Stimulated activated CD4-positive, alpha-beta T cell treated with anti-CD3 and anti-CD28 coated beads, Interleukin-1b, Interleukin-23, amount 100 ng/mL, for 48 hours (primary cell): ENCODE measurements at places on chromosomes 13 and 19.

GRCh38 chr19:3459089-3459881 is 21.0 kb downstream of the SMIM24 start:
- no peak for DNase-seq

DNA sequence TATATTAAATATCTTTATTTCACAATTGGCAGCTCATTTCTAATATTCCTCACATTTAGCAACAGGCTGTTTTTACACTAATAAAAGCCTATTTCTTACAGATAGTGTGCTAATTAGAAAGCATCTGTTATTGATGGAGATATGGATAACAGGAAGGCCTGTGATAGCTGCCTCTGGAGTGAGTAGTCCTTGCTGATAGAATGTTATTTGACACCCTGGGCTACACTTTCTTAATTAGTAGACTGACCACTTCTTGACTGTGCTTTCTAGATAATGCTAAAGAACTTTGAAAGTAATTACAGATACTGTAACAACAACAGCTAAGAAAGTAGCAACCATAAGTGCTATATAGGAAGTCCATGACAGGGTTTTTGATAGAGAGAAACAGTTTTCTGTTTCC is 554.3 kb downstream of the DIAPH3 start:
- no peak for DNase-seq

GRCh38 chr19:29323440-29324290 is 110.7 kb upstream of the UQCRFS1 start:
- DNase-seq, result no peak

DNA sequence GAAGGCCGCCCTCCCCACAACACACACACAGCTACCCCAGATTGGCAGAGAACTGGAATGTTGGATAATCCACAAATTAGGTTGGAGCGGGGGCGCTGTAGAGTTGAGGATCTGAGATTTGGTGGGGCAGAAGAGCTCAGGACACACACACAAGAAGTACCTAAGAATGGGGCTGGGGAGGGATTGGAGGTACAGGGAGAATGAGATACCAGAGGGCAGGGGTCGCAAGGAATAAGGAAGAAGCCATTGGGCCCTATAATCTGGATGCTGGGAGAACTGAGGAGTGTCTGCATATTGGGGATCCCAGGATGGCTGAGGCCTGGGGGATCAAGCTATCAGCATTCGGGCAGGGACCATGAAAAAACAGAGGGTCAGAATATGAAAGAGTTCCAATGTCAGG is 11.5 kb downstream of the SYT3 start:
- DNase-seq, result no peak

DNA sequence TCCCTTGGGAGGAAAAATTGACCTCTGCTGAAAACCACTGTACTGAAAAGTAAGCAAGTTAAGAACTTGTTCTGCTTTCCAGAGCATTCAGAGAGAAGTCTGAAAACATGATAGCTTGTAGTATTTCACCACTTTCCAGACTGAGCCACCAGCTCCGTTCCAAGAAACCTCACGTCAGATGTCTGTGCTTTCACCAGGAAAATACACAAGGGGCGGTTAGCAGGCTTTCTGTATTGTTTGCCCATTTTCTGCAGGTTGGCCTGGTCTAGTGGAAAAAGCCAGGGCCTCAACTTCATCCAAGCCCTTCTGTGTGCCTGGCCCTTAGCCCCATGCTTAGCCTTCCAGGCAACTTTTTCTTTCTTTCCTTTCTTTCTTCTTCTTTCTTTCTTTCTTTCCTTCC is 36.4 kb downstream of the RXFP2 start:
- no peak for DNase-seq

DNA sequence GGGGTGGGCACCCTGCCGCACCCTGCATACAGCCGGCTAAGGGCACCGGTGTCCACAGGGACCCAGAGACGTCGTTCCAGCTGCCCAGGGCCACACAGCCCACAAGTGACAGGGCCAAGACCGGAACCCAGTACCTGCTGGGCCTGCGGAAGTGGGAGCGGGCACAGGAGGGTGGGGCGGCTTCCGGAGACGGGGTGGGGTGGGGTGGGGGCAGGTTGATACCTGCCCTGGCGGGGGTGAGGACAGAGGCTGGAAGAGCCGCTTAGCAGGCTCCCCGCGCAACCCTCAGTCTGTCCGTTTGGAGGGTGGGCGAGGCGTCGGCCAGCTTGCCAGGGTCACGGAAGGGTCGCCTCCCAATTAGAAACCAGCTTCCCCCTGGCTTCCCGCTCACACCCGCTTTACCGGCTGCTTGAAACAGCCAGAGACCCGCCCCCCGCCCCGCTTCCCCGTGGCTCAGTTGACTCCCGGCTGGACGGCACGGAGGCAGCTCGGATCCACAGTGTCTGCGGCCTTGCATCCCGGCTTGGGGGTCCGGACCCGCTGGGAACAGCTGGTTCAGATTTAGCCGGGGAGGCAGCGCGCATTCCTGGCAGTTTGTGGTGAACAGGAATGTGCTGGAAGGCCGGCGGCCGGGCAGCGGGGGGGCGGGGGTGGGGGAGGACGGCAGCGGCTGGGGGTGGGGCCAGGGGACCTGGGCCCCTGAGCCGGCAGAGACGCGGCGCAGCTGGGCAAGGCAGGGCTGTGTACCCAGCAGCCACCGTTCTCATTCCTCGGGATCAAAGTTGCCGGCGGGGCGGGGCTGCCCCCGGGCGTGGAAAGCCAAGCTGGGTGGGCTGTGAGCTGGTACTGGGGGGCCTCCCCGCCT is 1.9 kb downstream of the CNN2 start:
- peak; percentile 49 for DNase-seq

DNA sequence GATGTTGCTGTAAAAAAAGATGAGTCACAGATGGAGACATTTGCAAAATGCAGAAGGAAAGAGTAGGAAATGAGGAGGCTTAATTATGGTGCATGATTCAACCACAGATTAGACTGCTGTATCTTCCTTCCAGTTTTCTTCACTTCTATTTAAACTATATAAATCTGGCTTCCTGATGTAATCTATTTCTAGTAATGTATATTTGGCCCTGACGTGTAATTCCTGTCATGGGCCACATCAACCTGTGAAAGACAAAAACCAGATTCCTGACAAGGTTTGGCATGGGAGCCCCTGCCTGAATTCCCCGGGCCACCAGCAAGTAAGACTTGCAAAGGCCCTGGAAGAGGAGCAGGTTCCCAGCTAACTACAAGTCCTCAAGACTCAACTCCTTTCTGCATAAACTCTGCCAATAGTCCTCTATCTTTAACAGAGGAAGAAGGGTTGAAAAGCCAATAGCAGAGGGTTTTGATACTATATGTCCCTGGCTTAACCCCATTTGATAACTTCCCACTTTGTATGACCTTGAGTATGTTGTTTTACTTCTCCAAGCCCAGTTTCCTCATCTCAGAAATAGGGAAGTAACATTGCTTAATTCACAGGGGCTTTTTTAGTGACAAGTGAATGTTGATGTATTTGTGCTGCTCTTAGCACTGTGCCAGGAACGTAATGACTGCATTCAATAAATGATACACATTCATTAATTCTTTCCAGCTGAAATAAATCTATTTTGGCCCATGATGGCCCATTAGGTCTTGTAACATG is 172.7 kb downstream of the SPRY2 start:
- no peak for DNase-seq

- DNase-seq, result no peak
These were observed 20.6 kb upstream of the CABP5 start for GRCh38 chr19:48064509-48064908.

- DNase-seq, result no peak
These were observed 5.0 kb downstream of the RDH8 start for GRCh38 chr19:10018263-10018662.

DNA sequence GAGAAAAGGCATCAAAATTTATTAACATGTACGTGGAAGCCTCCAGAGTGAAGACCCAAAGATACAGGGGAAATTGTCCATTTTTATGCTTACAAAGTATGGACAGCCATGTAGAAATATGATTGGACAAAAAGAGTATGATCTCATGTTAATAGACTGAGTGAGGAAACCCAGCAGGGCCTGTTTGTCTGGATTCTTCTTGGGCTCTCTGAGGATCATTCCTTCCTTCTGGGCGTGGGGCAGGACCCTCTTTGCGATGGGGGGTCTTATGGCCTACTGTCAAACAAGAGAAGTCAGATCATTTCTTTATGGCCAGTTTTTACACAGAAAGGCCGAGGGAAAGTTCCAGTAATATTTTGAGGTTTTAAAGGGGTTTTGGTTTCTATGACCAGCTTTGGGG is 110.8 kb downstream of the ESD start:
- DNase-seq, result no peak

DNA sequence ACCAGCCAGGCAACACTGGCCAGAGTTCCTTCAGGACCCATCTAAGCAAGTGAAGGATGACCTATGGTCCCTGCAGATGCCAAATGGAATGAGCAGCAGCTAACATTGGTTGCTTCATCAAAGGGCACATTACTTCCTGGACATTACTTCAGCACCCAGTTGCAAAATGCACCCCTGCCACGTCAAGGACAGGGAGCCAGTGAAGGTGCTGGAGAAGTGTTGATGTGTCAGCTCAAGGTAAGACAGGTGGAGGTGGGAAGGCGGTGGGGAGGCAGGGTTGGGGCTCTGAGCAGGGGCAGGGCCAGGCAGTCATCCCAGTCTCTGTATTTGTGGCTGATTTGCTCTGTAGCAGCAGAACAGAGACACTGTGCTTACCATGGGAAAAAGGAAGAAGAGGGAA is 14.6 kb downstream of the CSNK1A1L start:
- DNase-seq, result no peak

- no peak for DNase-seq
These were observed 60.2 kb upstream of the KL start for GRCh38 chr13:32955881-32956594.

DNA sequence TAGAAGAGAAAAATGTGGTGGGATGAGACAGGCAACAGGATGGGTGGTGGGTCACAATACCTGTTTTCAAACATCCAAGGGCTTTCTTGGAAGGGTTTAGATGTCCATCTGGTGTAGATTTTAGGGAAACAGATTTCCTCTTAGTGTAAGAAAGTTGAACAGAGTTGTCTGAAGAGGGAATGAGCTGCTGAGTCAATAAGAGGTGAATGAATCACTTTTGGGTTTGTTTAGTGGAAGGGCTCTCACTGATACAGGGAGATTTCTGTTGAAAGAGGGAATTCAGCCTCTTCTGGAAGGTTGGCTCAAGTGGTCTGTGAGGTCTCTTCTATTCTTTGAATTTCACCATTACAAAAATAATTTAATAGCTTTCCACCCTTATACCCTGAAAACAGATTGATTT is 54.6 kb downstream of the LACC1 start:
- no peak for DNase-seq

DNA sequence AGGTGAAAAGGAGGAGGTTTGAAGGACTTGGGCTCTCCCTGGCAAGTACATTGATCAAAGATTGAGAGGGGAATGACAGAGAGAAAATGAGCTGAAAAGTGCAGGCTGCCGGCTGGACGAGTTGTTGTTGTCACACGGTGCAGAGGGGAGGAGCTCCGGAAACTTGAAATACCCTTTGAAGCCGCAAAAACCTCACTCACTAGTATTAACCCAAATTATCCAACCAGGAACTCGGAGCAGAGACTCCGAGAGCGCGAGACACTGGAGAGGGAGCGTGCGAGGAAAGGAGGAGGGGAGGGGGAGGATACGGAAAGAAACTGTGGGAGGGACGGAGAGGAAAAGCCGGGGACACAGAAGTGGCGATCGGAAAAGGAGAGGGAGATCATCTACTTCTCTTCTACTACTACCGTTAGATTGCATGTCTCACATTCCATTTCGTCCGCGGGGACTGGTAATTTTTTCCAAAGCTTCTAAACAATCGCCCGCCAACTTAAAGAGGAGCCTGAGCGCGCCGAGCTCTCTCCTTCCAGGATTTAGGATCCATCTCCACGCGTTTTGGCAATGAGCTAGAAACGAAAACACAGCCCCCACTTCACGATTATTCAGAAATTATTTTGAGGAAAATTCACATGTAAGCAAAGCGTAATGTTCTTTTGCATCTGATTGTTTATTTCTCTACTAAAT is at the start of gene DACH1:
TSS of gene DACH1 (minus strand) at position 74 of the 684 bp plus-strand sequence.
- DNase-seq, result no peak

GRCh38 chr19:50972795-50973376 is 3.5 kb upstream of the KLK6 start:
- DNase-seq, result no peak

- DNase-seq, result no peak
These were observed 24.7 kb downstream of the ATP11A start for GRCh38 chr13:112714376-112715174.

- peak; percentile 44 for DNase-seq
These were observed 425.7 kb downstream of the KLF12 start for GRCh38 chr13:73708393-73708985.

DNA sequence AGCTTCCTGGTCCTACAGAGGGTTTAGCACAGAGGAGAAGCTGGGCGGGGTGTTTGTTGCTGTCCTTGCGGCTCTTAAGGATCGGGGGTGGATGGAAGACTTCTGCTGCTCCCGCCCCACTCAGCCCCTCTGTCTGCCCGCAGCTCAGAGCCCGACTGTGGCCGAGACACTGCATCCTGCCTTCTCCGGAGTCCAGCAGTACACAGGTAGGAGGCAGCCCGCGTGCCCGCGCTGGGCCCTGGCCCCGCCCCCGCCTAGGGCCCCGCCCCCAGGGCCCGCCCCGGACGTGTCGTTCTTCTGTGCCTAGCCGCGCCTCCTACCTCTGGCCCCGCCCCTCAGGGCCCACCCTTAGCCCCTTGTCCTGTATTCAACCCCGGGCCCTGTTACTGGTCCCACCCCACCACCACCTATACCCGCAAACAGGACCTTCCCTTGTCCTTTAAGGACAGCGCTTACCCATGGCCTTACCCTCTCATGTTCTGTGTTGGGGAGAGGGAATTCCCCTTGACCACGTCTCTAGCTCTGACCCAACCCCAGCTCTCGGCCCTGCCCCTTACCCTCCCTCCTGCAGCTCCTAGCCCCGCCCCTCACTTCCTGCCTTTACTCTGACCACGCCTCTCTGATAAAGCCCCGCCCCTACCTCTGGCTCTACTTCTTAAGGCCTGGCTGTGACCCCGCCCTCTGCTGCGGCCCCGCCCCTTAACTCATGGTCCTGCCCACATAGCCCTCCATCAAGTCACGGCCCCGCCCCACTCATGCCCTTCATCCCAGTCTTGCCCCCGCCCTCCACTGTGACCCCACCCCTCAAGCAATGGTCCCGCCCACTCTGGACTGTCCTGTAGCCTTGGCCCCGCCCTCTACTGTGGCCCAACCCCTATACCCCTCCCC is 60.5 kb downstream of the CELF5 start:
- peak; percentile 93 for DNase-seq

- DNase-seq, result peak; percentile 39
These were observed 673 bp downstream of the CTU1 start for GRCh38 chr19:51107406-51108065.

- DNase-seq, result no peak
These were observed 292.2 kb upstream of the SLC10A2 start for GRCh38 chr13:103358255-103358932.
